ENCODE measurements at places on chromosomes 2 and 18.

- no peak for DNase-seq
These were observed 31.4 kb downstream of the KCNJ13 start for GRCh38 chr2:232744963-232745362.

- DNase-seq: no peak
These were observed 504.7 kb downstream of the KCNJ3 start for GRCh38 chr2:155203178-155203577.

DNA sequence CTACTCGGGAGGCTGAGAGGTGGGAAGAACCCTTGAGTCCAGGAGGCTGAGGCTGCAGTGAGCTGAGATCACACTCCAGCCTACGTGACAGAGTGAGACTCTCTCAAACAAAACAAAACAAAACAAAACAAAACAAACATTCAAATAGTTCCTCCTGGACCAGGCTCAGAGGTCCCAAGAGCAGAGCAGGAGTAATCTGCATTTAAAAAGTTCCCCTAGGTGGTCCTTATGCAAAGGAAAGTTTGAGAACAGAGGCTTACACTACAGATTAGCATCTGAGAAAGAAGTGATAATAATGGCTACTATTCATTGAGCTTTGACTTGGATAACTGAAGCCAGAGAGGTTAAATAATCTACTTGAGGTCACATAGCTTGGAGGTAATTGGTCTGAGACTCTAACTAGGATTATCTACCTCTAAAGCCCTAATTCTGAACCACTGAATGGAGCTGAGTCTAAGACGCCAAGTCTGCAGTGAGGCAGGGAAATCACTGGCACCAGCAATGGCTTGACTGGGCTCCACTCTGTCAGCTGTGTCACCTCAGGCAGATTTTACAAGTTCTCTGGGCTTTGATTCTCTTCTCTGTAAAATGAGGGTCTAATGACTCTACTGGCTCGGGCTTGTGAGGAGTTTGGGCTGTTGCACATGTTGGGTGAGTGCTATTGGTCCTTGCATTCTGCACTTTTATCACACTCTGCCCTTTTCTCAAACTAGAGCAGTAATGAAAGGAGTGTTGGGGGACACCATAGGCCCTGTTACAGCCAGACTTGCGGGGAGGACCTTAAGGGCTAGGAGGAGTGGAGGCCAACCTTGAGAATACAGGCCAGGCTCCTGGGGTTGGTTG is 29.2 kb upstream of the DLX2 start:
- no peak for DNase-seq

- DNase-seq: no peak
These were observed 22.6 kb downstream of the CROCC2 start for GRCh38 chr2:240928476-240929363.

- peak; percentile 50 for DNase-seq
These were observed 380.6 kb downstream of the FBXO15 start for GRCh38 chr18:73766910-73767515.

GRCh38 chr2:17375262-17375661 is 143.0 kb downstream of the RAD51AP2 start:
- DNase-seq: no peak

DNA sequence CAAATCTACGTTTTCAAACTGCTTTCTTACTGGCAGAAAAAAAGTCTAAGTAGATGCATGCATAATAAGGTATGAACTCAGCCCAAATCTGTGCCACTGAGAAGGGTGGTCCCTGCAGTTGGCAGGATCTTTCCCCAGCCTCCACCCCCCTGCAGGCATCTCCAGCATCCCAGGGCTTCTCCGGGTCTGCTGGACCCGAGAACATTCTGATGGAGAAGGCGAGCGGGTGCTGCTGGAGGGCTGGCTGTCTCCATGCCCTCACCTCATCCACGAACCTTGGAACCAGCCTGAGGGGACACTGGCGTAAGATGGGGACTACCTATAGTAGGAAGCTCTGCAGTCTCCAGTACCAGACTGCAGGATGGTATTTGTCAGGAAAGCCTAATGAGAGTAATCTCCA is 198.9 kb downstream of the HDAC4 start:
- DNase-seq: no peak

- DNase-seq: peak; percentile 30
These were observed 8.0 kb downstream of the SP100 start for GRCh38 chr2:230423851-230424458.

GRCh38 chr18:53426666-53427184 is 797.7 kb downstream of the MBD2 start:
- DNase-seq: no peak

- peak; percentile 63 for DNase-seq
These were observed 55.0 kb downstream of the PKDCC start for GRCh38 chr2:42102591-42103450.

- peak; percentile 50 for DNase-seq
These were observed 7.4 kb downstream of the NFATC1 start for GRCh38 chr18:79402977-79403722.

DNA sequence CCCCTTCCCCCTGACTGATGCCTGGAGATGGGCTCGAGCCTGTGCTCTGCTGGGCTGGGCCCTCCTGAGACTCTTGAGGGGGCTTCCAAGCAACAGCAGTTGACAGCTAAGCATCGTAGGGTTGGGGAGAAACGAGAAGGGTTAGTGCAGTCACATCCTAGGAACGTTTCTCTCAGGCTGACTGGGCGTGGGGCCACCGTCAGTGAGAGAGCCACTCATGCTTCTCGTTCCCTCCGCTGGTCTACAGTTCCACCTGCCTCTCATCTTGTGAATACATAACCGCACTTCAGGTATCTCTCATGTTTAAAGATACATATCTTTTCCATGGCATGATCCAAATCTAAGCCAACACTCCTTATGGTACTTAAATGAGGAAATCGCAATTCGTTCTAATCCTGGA is 66.4 kb downstream of the TRAPPC12 start:
- DNase-seq: no peak

DNA sequence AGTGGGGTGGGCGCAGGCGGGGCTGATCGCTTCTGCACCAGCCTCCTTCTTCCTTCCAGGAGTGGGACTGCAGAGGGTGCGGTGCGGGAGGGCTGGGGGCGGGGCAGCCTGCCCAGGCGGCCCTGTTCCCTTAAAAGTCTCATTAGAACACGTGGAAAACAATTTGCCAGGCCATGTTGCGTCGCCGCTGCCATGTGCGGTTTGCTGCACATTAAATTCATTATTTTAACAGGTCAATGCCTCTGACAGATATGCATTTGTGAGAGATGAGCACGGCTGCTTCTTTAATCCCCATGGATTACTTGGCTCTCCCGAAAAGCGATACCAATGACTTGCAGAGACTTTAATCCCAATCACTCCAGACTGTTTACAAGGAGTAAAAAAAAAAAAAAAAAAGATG is 139.0 kb downstream of the CELF4 start:
- no peak for DNase-seq

DNA sequence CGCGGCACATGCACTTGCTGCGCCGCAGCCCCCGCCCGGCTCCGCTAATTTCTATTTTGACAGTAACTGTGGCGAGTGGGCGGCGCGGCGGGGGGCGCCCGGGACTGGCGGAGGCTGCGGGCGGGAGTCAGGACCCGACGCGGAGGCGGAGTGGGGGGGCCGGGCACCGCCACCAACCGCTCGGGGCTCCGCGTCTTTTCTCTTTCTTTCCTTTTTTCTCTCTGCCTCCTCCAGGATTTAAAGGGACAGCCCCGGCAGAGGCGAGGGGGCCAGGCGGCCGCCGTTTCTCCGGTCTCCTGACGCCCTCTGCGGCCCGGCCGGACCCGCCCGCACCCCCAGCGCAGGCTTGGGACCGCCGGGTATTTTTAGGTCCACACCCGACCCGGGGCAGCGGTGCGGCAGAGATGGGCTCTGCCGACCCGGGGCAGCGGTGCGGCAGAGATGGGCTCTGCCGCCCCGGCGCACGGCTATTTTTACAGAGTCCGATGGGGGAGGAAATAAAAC is 460 bp upstream of the ZBTB7C start:
- no peak for DNase-seq

DNA sequence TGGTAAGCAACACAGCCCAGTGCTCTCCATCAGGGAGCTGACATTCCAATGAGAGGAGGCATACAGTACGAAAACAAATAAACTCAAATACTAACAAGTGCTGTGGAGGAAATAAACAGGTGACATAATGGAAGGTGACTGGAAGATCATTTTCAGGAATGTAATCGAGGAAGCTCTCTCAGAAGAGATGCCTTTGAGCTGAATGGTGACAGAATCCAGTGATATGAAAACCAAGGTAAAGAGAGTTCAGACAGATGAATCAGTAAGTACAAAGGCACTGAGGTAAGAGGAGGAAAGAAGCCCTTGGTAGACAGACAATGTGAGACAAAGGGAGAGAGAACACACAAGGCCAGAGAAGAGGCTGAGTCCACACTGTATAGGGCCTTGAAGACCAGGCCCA is 252.1 kb downstream of the LRATD1 start:
- DNase-seq: no peak

GRCh38 chr2:181106229-181106628 is 125.8 kb downstream of the UBE2E3 start:
- DNase-seq: peak; percentile 44

GRCh38 chr2:25521665-25522387 is 151.6 kb downstream of the DTNB start:
- peak; percentile 73 for DNase-seq

Data from EH (cell line).